ENCODE measurements at places on chromosomes 7 and 10.

GRCh38 chr7:131921016-131921415, 364.6 kb upstream of the PODXL start:
- no peak for DNase-seq

GRCh38 chr7:128891110-128891941, 19.2 kb downstream of the KCP start:
- no peak for DNase-seq

DNA sequence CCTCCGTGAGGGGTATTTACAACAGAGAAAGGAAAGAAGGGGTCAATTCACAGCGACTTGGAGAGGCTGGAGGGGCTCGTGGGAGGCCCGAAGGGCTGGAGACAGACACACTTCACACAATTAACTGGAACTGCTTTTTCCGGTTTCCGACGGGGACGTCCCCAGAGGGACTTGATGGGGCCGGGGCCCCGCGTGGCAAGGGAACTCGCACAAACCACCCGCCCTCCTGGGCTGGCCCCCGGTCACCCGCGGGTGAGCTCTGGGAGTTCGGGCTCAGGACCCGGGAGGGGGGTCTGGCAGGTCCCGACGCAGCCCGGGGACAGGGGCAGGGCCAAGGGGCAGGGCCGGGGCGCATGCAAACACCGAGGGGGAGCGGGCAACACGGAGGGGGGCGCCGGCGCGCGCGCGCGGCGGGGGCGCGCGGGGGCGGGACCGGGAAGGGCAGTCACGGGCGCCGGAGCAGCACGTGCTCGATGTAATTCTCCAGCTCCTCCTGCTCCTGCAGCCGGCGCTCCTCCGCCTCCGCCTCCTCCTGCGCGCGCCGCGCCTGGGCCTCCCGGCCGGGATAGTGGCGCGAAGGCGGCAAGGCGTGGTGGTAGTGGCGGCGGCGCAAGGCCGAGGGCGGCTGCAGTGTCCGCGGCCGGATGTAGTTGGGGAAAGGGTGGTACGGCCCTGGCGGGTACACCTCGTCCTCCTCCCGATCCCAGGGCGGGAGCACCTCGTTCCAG, 2.7 kb downstream of the VGF start:
- peak; percentile 62 for DNase-seq

DNA sequence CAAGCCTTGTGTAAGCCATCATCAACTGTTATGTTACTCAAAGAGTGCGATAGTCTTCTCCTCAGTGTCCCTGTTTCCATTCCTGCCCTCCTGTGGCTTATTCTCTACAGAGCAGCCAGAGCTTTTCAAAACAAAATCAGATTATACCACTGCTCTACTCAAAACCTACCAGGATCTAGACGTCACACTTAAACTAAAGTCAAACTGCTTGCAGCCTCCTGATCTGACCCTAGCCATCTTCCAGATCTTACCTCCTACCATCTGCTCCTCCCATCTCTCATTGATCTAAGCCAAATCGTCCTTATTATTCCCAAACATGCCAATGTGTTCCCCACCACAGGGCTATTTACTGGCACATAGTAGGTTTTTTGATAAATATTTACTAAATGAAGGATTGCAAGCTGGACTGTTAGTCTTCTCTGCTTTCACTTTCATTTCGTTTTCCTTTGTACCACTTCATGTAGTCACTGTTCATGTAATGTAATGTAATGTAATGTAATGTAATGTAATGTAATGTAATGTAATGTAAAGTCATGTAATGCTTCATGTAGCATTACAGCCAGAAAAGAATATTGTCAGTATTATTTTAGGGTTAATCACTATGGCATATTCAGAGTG, 116.1 kb downstream of the GPR37 start:
- no peak for DNase-seq

- DNase-seq = no peak
These were observed 74.9 kb upstream of the STEAP1B start for GRCh38 chr7:22574754-22575520.

GRCh38 chr7:127150543-127150942, 102.2 kb downstream of the GRM8 start:
- DNase-seq = no peak

GRCh38 chr10:132748545-132749370, 37.2 kb downstream of the NKX6-2 start:
- DNase-seq = no peak

DNA sequence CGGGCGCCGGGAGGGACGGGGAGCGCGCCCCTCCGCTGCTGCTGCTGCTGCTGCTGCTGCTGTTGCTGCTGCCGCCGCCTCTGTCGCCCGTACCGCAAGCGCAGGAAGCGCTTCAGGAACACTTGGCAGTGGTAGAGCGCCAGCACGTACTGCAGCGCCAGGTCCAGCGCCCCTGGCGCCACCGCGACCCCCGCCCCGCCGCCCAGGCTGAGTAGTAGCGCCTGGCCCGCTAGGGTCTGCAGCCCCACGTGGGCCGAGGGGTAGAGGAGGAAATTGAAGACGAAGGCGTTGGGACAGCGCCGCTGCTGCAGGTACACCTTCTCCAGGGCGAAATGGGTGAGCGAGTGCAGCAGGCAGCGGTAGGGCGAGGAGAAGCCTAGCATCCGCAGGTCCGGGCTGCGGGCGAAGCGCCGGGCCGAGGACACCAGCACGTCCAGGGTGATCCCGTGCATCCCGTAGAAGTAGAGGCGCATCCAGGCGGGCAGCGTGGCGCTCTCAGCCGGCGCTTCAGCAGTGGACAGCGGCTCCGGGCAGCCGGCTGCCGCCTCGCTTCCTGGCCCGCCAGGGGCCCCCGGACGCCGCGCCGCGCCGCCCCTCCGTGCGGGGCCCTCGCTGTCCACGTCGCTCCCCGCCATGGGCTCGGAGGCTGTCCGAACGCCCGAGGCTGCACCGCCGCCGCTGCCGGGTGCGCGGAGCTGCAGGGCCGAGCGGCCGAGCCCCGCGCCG, at the start of gene TMEM229A:
Gene TMEM229A, minus strand, starts transcription at position 699 of the 726 bp plus-strand sequence. Its CDS starts 64 bp downstream, at position 635.
- DNase-seq = peak; percentile 5

- no peak for DNase-seq
These were observed 500.1 kb upstream of the PHF14 start for GRCh38 chr7:10473569-10473968.

- no peak for DNase-seq
These were observed 11.6 kb downstream of the SEMA3D start for GRCh38 chr7:85175217-85175616.

DNA sequence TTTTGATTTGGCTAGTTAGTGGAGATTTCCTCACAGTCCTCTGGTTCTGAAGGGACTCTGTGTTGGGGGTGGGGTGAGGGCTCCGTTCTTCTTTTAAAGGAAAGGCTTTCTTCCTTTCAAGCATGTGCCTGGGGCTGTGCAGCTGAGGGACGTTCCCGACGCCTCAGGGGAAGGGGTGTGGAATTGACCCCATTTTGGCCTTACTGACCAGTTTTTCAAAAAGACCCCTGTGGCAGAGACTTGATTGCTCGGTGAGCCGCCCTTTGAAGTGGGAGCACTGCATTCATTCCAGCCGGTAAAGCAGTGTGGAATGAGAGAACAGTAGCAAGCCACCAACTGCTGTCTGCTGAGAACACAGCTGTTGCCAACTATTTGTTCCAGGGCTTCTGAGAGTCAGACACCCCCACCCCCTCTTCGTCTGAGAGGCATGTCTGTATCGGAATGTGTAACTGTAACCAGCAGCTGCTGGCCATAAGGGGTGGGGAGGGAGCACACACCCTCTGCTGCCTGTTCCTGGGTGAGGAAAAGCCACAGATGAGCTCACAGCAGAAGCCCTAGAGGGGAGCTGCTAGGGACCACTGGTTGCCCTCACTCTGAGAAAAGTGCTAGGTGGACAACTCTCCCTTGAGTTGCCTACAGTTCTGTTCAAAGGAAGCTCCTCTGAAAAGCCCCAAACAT, 33.2 kb downstream of the WBP1L start:
- DNase-seq = peak; percentile 100

DNA sequence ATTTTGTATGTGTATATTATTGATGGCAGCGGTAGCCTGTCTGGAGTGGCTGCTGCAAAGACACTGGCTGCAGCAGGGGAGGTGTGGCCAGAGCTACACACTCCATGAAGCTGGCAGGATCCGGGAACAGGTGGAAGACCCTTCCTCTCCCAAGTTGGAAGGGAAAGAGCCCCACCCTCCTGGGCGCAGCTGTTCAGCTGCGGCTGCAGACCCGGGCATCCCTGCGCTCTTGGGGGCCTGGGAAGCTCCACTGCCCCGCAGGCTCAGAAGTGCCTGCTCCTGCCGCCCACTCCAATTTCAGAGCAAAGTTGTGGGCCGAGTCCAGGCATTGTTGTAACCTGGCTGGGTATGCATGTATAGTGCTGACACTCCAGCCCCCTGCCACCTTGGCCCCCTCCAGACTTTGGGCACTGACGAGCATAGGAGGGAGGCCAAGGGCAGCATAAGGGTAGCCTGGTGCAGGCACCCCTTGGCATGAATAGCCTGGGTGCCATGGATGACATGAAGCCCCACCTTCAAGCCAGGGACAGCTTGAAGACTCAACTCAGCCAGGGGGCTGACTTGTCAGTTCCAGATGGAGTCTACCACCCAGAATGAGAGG, 90.7 kb upstream of the TMEM168 start:
- no peak for DNase-seq

- DNase-seq = no peak
These were observed 35.8 kb downstream of the OTUD1 start for GRCh38 chr10:23474626-23475025.

DNA sequence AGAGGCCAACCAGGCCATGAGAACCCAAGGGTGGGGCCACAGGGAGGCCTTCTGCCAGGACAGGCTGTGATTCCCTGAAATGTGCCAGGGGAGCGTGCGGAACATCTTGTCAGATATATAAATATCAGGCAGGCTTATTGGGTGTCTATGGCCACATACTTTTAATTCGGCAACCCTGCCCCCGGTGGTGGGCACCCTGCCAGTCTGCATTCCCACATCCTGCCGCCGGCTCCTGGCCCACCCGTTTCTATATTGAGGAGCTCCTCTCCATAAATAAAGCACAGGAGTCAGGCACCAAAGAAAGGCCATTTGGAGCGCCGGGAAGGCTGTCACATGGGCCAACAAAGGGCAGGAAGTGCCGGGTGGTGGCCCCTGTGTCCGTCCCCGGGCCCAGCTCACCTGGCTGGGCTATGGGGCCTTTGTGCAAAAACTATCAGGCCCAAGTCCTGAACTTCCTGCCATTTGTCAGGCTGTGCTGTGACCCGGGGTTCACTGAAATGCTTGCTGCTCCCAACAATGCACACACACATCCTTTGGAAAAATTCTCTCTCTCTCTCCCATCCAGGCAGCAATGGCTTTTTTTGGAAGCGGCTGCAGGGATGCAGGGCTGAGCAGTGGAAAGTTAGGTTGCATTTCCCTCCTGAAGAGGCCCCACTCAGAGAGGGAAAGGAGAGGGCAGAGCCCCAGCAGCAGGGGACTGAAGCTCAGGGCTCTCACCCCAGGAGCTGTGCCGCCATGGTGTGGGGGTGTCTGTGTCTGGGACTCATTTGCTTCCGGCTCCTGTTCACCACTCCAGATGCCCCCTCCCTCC, 25.0 kb upstream of the PODXL start:
- DNase-seq = no peak

DNA sequence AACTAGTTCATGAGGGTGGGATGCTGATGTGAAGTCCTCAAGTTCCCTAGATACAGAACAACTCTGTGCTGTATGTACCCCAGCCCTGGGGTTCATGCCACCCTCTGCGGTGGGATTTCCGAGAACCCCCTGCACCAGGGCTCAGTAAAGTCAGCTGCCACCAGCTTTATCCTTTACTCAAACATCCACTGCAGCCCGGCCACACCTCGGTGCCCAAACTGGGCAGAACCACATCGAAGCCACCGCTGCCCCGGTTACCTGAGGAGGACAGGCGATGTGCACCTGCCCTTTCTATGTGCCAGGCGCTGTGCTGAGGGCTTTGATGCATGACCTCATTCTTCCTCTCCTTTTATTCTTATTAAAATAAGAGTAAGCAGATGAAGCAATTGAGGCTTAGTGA, 9.9 kb upstream of the CALML5 start:
- no peak for DNase-seq

DNA sequence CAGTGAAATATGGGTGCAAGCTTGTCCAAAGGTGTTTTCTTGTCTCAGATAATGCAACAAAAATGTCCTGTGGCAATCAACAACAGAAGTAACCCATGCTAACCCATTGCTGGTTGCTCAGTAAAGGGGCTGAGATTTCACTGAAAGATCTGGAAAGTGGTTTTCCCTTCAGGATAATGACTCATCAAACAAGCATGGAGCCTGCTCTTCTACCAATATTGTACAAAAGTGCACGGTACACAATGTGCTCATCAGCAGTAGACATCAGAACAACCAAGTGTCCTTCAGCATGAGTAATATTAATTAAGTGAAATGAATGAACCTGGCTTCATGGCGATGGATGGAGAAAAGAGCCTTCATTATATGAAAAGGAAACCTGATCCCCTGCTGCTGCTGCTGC, 287.1 kb upstream of the NEBL start:
- peak; percentile 82 for DNase-seq

GRCh38 chr10:120221873-120222485, 235.0 kb upstream of the PLPP4 start:
- peak; percentile 2 for DNase-seq

DNA sequence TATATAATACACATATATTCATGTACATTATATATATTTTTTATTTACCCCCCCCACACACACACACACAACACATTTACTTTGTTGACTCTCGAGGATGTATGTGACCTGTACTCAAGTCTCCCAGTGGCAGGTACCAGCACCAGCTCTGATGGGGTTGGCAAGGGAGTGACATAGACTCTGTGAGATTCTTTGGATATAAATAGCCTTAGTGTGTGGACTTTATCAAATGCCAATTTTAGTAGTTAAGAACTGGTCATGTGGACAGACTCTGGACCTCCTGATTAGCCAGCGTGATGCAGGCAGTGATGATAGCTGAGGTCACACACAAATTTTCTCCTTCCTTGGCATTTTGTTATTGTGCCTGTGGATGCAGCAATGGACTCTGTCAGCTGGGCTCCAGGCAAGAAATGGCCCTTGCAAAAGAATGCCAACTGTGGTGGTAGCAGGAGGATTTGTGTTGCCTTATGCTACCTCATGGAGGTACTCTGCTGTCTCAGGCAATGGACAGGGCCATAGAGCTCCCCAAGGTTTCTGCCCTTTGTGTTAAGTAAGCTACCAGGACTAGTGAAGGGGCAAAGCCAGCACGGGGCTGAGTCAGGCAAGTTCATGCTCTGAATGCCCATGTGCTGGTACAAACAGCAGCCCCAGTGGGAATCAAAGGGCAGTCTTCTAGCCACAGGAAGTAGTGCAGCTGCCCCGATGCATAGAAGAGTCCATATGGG, 224.6 kb upstream of the ZWINT start:
- no peak for DNase-seq

GRCh38 chr7:46589286-46589685, 668.2 kb upstream of the IGFBP3 start:
- DNase-seq = no peak

DNA sequence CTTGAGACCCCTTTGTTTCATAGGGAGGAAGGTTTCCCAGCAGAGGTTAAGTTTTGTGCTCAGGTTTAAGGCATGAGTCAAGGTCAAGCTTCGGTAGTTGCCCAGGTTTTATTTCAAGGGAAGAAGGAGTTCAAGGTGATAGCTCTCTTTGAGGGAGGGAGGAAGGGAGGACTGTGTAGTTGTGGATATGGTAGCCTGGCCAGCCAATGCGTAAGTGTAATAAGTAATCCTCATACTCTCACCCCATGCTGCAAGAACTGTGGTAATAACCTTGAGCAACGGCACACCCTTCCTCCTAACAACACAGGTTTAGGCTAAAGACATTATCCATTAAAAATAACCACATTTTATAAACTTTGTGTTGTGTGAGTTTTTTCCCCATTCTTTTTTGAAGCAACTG, 478.9 kb downstream of the KCNMA1 start:
- DNase-seq = no peak

GRCh38 chr10:4670737-4671136, 155.3 kb upstream of the AKR1E2 start:
- peak; percentile 70 for DNase-seq

Measured in LHCN-M2 (cell line).